ENCODE measurements at places on chromosomes 2 and 18.

DNA sequence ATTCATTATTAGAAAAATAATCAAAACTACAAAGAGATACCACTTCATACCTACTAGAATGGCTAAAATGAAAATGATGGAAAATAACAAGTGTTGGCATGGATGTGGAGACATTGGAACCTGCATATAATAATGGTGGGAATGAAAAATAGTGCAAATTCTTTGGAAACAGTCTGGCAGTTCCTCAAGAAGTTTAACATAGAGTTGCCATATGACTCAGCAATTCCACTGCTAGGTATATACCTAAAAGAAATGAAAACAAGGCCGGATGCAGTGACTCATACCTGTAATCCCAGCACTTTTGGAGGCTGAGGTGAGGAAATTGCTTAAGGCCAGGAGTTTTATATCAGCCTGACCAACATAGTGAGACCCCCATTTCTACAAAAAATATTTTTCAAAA lies 41.6 kb upstream of the ACYP2 start:
- DNase-seq, result no peak

- DNase-seq, result no peak
Observed at GRCh38 chr2:3043726-3044125, 333.9 kb downstream of the EIPR1 start.

DNA sequence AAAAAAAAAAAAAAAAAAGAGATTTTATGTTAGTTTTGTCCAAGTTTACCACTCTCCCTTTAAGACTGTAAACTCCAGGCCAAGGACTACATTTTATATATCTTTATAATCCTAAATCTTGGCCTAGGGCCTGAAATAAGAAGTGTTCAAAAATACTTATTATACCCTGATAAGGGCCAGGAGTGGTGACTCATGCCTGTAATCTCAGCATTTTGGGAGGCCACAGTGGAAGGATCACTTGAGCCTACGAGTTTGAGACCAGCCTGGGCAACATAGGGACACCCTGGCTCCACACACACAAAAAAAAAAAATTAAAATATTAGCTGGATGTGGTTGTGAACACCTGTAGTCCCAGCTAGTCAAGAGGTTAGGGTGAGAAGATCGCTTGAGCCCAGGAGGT lies 12.7 kb downstream of the TRIP12 start:
- DNase-seq, result no peak

DNA sequence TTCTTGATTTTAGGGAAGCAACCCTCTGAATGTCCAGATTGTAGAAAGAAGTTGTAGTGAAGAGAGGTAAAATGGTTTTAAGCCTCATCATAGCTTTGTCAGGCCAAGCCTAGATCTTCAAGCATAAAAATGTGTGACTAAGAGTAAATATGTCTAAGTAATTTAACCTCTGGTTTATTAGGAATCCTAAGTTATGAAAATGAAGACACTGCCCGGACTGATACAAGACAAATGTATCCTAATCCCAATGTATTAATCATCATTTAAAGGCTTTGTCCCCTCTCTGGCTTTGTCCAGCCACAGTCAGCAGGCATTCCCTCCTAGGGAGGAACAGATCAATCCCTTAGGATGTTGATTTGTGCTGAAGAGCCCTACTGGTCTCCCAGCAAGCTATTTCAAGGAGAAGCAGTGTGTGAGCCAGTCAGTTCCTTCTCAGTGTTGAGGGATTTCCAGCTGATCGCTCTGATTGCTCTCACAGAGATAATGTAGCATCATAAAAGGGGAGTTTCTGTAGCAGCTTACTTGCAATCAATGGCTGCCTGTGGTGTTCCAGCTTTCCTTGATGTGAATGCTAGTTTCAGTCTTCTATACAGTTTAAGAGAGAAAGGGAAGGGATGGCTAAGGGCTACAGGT lies 796.1 kb downstream of the EPHA4 start:
- no peak for DNase-seq

- DNase-seq, result no peak
Observed at GRCh38 chr2:234514099-234514498, 17.2 kb upstream of the ARL4C start.

GRCh38 chr2:201642086-201642578 lies 1.2 kb downstream of the TMEM237 start:
- DNase-seq, result peak; percentile 68

DNA sequence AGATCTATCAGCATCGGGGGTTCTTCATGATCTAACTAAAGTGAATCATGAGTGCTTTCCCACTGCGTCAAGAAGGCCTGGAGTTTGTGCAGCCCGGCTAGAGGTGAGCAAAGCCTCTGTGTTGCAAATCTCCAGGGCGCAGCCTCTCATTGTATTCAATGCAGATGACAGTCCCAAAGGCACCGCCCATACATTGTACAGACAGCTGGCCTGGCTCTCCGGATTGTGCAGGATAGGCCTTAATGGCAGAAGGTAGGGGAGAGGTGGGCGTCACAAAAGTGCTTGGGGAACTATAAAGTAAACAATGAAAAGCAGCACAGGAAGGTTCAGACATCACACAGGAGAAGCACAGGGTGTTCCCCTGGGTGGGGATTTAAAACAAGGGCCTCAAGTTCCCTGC lies 907 bp upstream of the GYPC start:
- no peak for DNase-seq

DNA sequence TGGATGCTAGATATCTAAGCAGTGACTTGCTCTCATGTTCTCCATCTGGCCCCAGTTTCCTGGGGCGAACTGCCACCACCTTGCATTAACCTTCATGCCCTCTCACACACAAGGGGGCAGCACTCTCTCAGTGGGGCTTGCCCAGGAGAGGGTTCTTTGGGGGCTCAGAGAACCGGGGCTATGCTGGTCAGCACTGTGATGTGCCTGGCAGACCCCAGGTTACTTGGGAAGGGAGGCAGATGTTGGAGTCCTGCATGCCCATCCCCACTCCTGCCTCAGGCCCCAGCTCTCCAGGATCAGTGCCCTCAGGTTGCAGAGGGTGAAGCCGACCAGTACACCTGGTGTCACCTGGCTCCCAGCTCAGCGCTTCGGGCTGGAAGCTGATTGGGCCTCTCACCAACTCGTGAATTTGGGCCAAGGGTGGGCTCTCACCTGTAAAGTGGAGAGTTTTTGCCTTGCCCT lies 396.2 kb upstream of the HS6ST1 start:
- no peak for DNase-seq

DNA sequence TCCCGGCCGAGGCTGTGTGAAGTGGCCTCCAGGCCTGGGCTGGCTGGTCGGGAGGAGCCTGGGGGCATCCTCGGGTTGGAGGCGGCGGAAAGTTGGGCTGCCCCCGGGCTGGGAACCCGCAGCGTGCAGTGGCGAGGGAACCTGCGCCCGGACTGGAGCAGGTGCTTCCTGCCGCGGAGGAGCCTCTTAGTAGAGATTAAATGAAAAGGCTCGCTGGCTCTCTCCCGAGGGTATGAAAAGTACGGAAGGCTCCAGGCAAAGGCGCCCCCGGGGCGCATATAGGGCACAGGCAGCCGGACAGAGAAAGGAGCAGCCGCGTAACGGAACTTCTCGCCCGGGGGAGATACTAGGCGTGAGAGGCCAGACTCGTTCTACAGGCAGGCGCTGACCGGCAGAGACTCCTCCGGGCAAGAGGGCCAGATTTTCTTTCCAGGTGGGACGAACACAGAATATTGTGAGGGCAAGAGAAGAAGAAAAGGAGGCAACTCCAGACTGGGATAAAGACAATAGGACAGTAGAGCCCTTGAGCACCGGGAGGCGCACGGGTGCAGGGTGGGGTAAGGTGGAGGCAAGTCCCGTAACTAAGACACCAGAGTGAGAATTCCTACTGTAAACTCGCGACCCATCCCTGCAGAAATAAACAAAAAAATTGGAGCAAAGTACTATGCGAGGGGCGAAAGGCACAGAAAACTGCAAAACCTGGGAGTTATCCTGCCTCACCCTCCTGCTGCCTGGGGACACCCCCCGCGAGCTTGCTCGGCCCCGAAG lies 816 bp downstream of the CDH2 start:
- peak; percentile 86 for DNase-seq

GRCh38 chr2:63399156-63399555 lies 189.1 kb downstream of the WDPCP start:
- peak; percentile 39 for DNase-seq

- no peak for DNase-seq
Observed at GRCh38 chr2:143530758-143531157, 401.5 kb downstream of the ARHGAP15 start.

Measured in NCI-H510A treated with DMSO at 0.1 percent for 48 hours (cell line).